ENCODE measurements at places on chromosomes 6 and 20. TPM values are rescaled to one million over a fixed set of nuclear protein-coding genes. Genes with fewer than 3 reads are reported as not detected.

Gene BMP2
- total RNA-seq = 9.6 TPM

Gene PRRT1
- total RNA-seq = 0.87 TPM

Gene TRIM38
- 10.0 TPM for total RNA-seq

Gene EFCAB8
- total RNA-seq = 0.30 TPM

Gene ID4
- total RNA-seq = 69.0 TPM

Gene MYB
- 1.2 TPM for total RNA-seq

- no peak for DNase-seq
These were observed 840.0 kb downstream of the C6orf118 start for GRCh38 chr6:164469276-164469949.

DNA sequence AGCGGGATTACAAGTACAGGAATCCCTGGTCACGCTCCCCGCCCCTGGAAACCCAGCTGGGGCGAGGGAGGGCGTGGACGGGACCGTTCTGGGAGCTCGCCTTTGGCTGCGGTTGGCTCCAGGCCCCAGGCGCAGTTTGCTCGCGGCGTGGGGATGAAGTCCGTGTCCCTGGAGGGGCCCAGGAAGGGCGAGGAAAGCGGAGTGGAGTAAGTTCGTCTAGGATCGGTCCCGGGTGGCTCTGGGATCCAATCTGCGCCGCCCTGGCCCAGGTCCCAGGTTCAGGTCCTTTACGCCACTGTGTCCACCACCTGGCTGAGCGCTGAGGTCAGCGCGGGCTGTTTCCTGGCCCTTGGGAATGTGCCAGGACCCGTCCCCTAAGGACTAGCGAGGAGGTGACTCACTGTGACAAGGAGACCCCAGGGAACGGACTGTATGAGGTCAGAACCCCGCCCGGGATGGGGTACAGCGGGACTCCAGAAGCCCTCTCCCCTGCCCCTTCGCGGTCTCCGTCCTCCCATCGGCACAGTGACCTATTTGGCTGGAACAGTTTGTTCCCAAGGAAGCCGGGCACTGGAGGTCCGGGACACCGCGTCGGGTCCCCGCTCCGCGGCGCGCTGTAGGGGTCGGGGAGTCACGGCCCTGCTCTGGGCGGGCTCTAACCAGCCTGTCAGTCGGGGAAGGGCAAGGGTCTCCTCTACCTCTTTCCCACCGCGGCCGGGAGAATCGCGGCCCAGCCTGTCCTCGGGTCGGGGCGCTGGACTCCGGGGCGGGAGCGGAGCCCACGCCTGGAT is 724 bp downstream of the CDKN1A start:
- DNase-seq = peak; percentile 79

DNA sequence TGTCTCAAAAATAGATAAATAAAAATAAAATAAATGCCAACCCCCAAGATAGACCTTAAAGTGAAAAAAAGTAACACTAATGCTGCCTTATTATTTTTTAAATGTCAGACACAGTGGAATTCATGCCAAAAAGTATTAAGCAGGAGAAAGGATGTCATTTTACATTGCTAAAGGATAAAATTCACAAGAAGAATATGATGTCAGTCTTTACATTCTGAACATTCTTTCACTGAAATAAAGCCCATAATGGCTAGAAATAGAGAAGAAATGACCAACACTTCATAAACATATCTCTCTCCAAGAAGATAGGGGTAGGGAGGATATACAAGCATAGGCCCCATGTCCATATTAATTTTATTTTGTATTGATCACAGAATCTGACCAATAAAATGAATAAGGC is 47.4 kb downstream of the SLC23A2 start:
- DNase-seq = no peak

DNA sequence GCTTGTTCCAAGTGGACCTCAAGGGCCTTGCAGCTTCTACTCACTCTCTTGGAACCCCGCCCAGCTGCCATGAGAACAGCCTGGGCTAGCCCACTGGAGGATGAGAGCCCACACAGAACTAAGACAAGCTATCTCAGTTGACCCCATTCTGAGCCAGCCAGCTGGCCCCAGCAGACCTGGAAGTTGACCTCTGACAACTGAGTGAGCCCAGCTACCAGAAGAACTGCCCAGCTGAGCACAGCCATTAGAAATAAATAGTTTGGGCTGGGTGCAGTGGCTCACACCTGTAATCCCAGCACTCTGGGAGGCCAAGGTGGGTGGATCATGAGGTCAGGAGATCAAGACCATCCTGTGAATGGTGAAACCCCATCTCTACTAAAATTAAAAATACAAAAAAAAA is 37.1 kb downstream of the SNX5 start:
- DNase-seq = no peak

- DNase-seq = no peak
These were observed 190.4 kb upstream of the UST start for GRCh38 chr6:148556410-148556809.

DNA sequence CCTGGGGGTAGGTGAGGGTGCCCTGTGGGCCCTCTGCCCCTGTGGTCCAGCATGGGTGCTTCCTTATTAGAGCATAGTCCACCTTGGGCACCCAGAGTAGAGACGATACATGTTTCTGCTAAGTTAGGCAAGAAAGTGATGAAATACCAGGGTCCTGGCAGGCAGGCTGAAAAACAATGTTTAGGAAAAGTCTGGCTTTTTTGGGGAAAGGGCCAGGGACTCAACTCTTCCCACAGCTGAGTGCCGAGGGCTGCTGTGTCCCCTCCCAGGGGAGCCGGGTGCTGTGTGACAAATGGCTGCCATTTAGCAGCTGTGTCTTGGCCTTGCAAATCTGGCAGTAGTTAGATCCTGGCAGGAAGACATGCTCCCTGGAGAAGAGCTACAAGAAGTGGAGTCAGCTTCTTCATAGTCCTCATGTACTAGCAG is 61.5 kb downstream of the RREB1 start:
- peak; percentile 33 for DNase-seq

Data from tibial nerve (tissue), 4 donors.